ENCODE measurements at places on chromosomes 12 and 14.
A peak's percentile ranks its signal among the peaks of the same experiment; 100 is the strongest.

DNA sequence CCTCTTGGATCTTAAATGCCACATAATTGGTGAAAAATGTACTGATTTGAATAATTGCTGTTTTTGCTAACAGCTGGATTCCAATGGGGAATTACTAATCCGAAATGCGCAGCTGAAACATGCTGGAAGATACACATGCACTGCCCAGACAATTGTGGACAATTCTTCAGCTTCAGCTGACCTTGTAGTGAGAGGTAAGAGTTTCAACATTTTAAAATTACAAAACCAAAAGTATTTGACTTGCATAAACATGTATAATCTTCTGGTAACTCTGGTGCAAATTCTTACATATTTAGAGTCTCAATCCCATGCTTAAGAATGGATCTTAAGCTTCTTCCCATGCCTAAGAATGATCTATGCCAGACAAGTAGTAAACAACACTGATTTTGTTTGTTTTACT, 229.1 kb upstream of the PDZRN4 start:
- no peak for DNase-seq

DNA sequence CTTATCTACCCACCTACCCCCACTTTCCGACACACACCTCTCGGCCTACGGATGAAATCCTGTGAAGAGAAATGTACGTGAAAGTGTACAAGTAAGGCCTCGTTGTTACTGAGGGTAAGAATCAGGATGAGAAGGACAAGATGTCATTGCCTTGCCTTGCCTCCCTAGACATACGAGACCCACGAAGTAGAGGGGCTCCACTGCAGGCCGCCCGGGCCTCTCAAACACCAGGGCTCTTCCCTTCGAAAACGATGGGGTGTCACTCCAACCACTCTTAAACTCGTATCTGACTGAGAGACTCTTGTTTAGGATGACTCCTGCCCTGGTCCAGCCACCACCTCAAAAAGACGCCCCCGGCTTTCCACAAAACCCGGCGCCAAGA, 498 bp downstream of the RACGAP1 start:
- DNase-seq = no peak

GRCh38 chr12:23860019-23860418, 89.5 kb downstream of the SOX5 start:
- DNase-seq = no peak

DNA sequence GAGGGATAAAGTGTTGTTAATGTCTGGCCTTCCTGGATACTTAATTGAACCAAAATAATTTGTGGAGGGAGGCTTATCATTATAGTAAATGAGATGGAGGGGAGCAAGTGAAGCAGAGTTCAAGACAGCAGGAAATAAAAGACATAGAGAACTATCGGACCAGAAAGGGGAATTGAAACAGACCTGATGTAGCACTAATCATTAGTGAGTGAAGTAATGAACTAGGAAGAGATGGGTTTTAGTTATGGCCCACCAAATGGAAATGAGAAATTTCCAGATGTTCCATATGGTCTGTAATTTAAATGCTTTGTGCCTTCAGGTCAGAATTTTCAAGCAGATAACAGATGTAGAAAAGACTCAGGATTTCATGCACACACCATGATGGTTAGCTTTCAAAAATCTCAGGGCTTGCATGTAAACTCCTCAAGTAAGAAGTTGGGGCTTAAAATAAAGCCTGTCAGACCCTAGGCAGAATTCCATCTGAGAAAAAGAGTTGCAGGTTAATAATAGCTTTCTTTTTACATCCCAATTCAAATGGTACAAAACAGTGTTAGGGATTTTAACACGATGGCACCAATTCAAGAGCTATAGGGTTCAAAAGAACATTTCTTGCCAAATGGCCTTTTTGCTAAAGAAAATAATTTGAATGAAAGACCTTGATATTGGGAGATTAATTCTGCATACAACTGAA, 355.8 kb downstream of the FSCB start:
- DNase-seq = no peak

GRCh38 chr12:105076098-105076497, 8.2 kb downstream of the ALDH1L2 start:
- DNase-seq = no peak

DNA sequence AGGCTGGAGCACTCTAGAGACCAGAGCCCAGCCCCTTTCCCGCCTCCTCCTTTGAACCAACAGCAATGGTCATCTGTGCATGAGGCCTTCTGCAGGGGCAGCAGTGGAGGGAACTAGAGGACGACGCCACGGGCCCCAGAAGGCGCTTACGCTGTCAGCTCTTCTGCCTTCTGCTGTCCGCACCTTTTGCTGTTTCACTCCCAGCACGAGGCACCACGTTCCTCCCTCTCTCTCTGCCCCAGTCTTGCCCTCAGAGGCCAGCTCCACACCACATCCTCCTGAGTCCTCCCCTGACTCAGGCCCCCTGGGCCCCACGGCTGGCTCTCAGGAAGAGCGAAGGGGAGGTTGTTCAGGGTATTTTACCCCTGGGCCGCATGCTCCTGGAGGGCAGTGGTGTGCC, 15.5 kb downstream of the MMAB start:
- no peak for DNase-seq

DNA sequence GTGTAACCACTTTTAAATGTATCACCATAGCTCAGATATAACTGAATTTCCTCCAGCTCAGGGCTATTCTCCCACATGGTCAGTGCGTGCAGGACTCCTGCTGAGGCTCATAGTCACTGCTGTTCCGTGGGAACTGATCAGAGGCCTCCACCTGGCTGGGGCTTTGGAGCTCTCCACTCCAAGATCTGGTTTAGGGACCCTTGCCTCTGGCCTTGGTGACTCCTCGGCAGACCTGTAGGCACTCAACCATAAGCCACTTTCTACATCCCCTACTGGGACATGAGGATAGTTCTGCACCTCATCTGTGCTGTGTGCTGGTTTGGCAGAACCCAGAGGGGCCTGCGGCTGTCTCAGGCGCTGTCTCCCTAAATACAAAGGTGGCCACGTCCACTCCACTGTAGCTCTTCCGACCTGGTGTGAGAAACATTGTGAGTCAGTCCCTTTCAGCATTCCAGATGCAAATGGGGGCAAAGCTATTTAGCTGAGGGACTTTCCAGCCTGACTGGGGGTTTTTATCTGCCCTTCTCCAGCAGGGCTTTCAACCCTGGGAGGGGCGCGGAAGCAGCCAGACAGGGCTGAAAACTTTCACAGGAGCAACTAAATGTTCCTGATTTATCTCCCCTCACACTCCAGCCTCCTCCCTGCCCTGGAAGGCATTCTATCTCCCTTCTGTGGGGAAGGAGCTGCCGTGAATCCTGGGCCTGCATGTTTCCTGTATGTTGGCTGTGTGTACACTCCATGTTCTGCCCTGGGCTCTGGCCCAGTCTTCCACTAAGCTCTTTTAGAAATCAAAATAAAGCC, 218.3 kb upstream of the DAAM1 start:
- DNase-seq = no peak

GRCh38 chr12:90398285-90398836, 556.6 kb downstream of the CCER1 start:
- DNase-seq = no peak

DNA sequence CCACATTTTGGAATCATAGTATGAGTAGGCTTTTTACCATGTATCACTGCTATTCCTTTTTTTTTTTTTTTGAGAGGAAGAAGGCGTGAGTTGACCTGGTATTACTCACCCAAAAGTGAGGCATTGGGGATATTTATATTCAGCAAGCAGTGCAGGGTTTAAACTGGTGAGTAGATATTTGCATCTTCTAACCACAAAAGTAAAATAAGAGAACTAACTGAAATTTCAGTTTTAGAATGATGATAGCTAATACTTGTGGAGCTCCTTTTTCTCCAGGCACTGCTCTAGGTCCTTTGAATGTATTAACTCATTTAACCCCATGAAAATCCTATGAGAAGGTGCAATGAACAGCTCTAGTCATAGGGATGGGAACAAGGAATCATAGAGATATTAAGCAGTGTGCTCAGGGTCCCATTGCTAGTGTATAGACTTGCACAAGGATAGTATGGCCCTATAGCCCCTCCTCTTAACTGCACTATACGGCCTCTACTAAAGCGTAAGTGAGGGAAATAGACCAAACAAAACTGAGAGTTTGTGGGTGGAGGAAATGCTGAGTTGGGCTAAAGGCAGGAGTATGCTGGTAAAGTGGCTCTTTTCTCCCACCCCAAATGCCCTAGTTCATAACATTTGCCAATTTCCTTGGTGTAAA, 104.3 kb upstream of the MAX start:
- peak; percentile 78 for DNase-seq

DNA sequence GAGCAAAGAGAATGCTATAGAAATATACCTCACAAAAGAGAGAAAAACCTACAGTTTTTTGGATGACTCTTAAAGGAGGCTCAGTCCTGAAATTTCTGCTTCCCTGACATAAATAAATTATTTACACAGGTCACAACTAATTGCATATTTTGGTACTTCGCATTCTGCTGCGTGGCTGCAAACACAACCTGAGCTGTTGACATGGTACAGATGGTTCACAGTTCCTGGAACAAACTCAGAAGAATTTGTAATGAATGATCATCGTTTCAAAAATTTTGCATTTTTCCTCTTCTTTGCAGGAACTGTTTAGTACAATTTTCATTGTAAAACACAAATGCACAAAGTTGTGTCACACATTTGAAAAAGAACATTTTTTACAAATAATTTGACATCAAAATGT, 313.7 kb upstream of the SYT1 start:
- DNase-seq = no peak

GRCh38 chr12:53806721-53807120, 54.9 kb upstream of the CISTR start:
- no peak for DNase-seq

- DNase-seq = no peak
These were observed 33.9 kb downstream of the FBXO33 start for GRCh38 chr14:39398382-39398781.

DNA sequence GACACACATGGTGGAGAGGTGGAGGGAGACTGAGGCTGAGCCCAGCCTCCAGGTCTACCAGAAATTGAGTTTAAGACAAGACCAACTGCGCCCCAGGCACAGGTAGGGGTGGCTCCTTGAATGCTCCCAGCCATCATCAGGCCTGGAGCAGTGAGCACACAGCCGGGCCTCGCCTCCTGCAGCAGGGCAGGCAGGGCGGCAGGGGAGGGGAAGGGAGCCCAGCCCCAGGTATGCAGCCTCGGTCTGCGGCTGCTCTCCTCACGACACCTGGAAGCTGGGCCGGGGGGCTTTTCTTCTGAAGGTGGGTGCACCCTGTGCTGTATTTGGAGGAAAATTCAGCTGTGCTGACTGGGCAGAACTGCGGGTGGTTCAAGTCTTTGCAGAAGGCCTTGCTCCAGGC, 29.5 kb upstream of the TDRD9 start:
- DNase-seq = no peak

DNA sequence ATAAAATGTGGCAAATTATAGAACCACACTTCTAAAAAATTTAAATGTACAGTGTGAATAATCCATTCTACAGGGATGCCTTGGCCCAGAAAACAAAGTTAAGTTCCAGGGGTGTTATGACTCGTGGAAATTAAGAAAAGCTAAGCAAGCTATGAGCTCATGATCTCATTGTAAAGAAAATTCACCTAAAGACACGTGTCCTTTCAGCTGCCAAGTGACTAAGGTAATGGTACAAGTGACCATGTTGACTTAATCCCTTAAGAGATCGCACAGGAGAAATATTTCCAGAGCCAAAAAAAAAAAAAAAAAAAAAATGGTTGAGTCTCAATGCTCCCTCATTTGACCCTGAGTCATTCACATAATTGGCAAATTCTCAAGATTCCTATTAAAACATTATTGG, 51.4 kb upstream of the ANO2 start:
- DNase-seq = no peak

GRCh38 chr12:110744151-110744571, 1.5 kb upstream of the PPP1CC start:
- DNase-seq = no peak

DNA sequence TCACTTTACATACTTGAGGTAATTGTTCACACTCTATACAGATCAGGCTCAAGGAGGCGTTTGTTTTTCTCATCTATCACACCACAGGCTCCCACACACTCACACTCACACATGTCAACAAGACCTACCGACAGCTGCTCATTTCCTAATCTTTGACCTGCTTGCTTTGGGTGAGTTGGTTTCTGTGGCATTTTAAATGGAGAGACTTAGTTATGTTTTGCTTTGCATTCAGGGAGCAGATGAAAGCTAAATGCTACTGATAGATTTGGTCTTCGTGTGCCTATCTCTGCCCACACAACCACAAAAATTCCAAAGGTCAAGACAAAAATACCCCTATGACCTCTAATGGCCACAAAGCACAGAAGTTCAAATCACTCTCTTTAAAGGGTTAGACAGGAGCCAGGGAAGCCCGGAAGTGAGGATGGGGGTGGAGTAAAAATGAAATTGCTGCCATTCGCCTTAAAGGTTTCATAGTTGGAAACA, 203.5 kb upstream of the G2E3 start:
- no peak for DNase-seq

- no peak for DNase-seq
These were observed 96.6 kb downstream of the PRKCH start for GRCh38 chr14:61417883-61418455.

GRCh38 chr12:68894276-68894855, 38.6 kb downstream of the CPM start:
- no peak for DNase-seq

- no peak for DNase-seq
These were observed 13.2 kb downstream of the FOXN4 start for GRCh38 chr12:109295764-109296425.

- DNase-seq = no peak
These were observed 125.0 kb downstream of the RAD51B start for GRCh38 chr14:67944605-67945004.

DNA sequence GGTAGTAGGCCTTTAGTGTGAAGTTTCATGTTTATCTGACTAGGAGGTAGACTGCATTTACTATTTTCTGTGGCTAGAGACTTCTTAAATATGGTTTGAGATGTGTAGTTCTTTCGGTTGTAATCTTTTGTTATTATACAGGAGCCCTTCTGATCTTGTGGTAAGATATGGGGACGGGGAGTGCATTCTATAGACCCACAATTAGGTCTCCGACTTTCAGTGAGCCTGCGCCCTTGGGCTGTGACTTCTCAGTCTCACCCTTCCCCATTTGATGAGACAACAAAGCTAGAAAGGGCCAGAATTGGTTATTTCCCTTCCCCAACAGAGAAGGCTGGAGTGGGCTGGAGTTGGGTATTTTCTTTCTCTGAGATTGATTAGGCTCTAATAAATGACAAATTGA, 130.0 kb downstream of the MSRB3 start:
- no peak for DNase-seq

DNA sequence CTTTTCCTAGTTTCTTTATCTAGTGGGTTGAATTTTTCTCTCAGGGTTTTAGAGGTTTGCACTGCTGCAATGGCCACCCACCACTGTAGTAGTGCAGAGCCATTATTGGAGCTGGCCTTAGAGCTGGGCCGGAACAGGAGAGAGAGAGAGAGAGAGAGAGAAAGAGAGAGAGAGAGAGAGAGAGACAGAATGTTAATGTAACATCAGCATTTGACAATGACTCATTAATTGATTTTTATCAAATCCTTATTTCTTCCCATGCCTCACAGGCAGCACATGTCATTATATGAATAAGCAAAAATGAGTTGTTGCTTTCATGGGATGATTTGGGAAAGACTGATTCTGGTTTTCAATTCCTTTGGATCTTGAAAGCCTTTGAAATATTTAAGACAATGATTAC, 76.3 kb upstream of the PPP4R3A start:
- DNase-seq = no peak

GRCh38 chr12:94817695-94818075, 167.3 kb upstream of the TMCC3 start:
- no peak for DNase-seq
